Activated naive CD4-positive, alpha-beta T cell treated with anti-CD3 and anti-CD28 coated beads for 36 hours (primary cell): ENCODE measurements at places on chromosomes 2 and 18.

DNA sequence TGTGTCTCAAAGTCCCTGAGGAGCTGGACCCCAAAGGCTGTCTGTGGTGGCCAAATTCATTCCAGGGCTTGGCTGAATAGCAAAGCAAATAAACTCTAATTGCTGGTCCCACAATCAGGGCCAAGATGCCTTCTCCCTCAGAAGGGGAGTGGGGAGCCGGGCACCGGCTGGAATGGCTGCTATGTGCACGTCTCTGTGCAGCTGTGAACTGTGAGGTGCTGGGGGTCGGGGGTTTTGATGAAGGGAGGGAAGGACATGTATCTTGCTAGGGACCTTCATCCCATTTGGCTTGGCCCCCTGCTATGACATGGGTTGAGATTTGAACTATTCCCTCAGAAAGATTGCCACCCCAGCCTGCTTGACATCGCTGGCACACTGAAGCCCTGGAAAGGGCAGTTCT, 60.4 kb downstream of the CIB4 start:
- DNase-seq = no peak

DNA sequence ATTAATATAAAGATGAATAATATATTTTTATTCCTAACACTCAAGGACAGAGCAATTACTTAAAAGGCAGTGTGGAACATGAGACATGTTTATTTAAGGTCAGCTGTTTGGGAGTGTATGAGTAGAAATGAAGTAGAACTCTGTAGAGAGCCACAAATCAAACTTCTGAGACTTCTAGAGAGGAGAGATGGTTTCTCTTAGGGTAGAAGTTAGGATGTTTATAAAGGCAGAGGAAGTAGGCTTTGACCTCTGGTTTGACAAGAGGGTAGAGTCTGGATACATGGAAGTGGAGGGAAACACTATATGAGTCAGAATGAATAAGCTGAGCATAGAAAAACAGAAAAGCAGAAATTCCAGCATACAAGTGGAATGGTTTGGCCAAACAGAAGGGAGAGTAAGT, 262.1 kb upstream of the KLHL14 start:
- DNase-seq = no peak

- DNase-seq = no peak
Observed at GRCh38 chr2:57126410-57126809, 920.2 kb upstream of the VRK2 start.

- no peak for DNase-seq
Observed at GRCh38 chr2:239577935-239578334, 177.1 kb upstream of the HDAC4 start.

DNA sequence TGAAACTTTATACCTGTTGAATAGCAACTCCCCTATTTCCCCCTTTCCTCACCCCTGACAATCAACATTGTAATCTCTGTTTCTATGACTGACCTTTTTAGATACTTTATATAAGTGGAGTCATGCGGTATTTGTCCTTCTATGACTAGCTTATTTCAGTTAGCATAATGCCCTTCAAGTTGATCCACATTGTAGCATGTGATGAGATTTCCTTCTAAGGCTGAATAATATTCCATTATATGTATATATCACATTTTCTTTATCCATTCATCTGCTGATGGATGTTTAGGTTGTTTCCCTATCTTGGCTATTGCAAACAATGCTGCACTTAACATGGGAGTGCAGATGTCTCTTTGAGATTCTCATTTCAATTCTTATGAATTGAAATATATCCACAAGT, 9.5 kb downstream of the FASTKD2 start:
- DNase-seq = no peak

DNA sequence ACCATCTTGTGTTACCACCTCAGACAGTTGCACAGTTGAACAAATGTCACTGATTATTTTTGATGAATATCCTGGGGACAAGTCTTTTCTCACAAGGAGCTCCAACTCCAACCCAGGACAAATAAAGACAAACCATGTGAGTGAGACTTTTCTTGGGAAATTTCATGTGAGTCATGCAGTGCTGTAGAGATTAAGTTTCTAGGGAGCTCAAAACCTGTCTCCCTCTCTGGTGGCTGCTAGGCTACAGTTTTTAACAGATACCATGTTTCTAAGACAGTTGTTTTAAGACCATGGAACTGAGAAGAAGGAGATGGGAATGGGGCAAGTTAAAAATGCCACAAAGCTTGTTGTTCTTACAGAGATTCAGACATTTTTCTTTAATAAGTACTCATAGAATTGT, 255.5 kb downstream of the RIT2 start:
- no peak for DNase-seq

DNA sequence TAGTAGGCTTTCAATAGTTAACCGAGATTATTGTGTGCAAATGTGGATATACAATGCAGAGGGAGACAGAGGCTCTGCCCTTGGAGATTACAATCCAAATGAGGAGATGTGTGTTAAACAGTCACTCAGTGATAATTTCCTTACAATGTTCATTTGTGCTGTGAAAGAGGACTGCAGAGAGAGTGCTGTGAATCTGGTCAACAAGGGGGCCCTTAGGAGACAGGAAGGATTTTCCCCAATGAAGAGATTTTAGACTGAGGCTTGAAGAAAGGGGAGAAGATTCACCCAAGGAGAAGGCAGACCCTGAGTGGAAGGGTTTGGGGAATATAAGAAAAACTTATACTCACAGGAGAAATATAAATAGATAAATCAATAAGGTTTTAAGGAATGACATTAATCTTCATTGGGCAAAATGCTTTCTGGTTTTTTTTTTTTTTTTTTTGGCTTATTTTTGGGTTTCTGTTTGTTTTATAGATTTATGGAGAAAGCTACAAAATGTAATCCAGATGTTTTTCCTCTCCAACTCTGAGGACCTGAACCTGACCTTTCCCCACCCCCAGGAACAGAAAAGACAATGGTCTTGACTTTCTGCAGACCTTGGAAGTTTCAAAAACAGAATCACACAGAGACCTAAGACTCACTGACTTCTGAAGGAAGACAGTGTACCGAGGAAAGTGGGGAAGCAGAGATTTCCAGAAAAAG, 151.3 kb upstream of the SERPINE2 start:
- DNase-seq = no peak

DNA sequence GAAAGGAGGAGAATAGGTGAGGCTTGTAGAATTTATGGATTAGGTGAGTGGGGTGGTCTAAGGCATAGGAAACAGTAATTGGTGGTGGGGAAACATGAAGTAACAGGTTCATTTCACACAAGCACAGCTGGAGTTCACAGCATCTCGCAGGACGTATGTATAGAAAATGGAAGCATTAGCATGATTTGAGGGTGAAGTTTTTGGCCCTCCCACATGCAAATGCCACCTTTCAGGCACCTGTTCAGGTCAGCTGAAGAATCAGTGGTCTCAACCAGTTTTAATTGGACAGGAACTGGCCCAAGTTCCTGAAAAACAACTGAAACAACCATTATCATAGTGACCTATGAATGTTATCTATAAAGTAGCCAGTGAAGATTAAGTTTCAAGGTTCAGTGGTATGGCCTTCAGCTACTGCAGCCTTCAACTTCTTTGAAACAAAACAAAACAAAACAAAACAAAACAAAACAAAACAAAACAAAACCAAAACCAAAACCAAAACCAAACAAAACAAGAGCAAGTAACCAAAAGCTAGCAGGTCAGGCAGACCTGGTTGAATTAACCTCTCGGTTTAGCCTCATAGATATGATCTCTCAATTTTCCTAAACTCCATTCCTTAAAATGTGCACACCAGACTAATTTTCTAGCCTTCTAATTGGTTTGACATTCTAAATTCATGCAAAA, 102.1 kb upstream of the SPHKAP start:
- DNase-seq = no peak

DNA sequence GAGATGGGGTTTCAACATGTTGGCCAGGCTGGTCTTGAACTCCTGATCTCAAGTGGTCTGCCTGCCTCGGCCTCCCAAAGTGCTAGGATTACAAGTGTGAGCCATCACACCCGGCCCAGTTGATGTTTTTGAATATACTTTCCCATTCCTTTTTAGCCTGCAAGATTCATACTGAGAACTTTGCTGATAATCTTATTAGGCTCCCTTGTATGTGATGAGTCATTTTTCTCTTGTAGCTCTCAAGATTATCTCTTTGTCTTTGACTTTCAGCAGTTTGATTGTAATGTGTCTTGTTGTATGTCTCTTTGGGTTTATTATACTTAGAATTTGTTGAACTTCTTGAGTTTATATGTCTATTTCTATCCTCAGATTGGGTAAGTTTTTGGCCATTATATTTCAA, 81.4 kb downstream of the OTX1 start:
- DNase-seq = no peak

GRCh38 chr18:23422751-23423418, 30.2 kb upstream of the RIOK3 start:
- no peak for DNase-seq

- no peak for DNase-seq
Observed at GRCh38 chr2:181189951-181190350, 209.5 kb downstream of the UBE2E3 start.

DNA sequence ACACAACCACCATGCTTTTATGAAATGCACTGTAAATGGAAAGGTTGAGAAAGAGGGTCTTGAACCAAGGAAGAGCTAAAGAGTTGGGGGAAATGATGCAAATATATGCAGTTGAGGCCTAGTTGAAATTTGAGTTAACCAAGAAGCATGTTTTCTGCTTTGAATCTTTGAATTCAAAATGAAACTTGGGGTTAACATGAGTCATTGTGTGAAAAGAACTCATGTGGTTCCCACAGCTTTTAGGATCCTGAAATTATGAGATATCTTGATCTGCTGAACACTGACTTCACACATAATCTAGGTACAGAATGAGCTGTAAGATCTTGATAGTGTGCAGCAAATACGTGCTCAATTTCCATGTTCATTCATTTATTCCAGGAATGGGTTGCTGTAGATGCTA, 422.9 kb upstream of the TRIB2 start:
- DNase-seq = peak; percentile 18
